Stimulated activated CD8-positive, alpha-beta memory T cell treated with anti-CD3 and anti-CD28 coated beads, Interleukin-12 subunit alpha, Interleukin-12 subunit beta, amount 100 ng/mL, for 4 hours (primary cell): ENCODE measurements at places on chromosomes 1 and 21.
A peak's percentile ranks its signal among the peaks of the same experiment; 100 is the strongest.

GRCh38 chr1:21845646-21846641, 33.9 kb downstream of the LDLRAD2 start:
- DNase-seq = no peak

- no peak for DNase-seq
Observed at GRCh38 chr1:149844650-149845255, 54.6 kb upstream of the BOLA1 start.

GRCh38 chr1:100806601-100807000, 87.1 kb downstream of the VCAM1 start:
- no peak for DNase-seq

DNA sequence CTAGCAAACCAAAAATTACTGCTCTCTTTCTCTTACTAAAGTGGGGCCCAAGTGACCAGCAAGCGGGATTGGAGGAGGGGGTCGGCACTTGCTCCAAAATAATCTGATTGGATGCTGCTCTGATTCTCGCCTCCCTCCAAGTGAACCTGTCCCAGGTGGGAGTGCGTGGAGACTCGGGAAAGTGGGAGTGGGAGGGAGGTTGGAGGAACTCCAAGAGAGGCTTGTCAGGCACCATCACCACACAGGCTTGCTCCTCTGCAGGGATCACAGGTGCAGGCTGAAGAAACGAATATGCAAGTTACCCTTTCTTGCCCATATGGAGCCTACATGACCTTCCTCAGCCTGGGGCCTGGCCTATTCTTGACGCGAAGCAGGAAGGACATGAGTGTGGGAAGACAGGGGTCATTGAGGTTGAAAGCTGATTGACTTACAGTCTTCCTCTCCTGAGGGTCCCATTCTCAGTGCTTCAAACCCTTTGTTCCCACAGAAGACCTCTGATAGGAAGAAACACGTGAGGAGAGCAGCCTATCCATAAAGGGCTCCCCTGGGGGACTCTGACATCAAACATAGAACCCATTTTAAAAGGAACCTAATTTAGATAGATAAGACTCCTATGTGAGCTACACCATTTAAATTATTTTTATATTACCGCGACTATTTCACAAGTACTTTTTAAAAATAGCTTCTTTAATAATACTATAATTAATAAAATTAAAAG, 14.2 kb downstream of the RGS8 start:
- DNase-seq = no peak

DNA sequence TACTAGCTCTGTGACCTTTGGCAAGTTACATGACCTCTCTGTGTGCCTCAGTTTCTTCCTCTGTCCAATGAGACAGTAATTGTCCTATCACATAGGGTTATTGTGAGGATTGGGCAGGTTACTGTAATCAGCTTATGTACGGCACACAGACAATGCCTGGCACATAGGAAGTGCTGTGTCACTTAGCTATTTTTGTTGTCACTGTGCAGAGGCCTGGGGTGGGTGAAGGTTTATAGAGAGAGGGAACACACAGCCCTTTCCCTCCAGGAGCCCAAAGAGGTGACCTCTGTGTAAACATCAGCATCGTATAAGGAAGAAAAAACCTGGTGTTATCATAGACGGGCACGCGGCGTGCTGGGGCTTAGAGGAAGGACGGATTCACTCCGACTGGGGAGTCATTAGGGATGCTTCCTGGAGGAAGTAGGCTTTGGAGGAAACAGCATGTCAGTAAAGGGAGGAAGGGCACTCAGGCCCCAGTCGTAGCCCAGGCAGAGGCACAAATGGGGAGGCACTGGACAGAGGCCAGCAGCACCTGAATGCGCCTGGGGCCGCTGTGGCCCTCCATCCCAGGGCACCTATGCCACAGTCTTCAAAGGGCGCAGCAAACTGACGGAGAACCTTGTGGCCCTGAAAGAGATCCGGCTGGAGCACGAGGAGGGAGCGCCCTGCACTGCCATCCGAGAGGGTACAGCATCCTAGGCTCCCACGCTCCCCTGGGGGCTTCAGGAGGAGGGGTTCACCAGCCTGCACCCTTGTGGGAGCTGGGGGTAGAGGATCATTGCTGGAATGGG, 21.2 kb downstream of the CDK18 start:
- DNase-seq = no peak

DNA sequence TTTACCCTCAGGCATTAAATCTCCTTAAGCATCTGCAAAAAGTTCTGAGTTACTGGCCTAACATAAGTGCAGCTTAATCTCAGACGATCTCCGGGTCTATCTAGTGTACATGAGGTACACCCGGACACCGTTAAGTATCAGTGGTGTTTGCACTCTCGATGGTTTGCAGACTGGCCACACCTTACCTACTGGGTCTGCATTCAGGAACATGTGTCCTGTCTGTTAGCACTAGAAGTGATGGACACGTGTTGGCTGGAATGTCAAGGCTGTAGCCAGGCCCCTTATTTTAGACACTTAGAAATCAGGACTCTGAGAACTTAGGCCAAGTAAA, 783 bp upstream of the AGL start:
- no peak for DNase-seq

DNA sequence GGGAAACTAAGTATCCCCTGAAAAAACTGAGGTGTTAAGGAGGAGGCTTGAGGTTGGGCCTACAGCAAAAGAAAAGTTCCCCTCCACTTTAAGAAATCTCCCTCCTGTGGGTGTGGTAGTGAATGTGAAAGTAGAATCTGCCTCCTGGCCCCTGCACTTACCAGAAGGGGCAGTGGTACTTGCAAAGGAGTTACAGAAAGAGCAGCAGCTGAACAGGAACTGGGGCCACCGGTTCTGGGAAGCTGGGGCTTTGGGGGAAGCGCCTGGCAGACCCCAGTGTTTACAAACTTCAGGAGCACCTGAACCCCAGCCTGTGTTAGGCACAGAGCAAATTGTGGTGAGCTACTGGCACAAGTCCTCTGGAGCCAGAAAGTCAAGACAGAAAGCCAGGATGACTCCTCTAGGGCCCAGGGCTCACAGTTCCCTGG, 250.2 kb upstream of the FGGY start:
- peak; percentile 13 for DNase-seq

DNA sequence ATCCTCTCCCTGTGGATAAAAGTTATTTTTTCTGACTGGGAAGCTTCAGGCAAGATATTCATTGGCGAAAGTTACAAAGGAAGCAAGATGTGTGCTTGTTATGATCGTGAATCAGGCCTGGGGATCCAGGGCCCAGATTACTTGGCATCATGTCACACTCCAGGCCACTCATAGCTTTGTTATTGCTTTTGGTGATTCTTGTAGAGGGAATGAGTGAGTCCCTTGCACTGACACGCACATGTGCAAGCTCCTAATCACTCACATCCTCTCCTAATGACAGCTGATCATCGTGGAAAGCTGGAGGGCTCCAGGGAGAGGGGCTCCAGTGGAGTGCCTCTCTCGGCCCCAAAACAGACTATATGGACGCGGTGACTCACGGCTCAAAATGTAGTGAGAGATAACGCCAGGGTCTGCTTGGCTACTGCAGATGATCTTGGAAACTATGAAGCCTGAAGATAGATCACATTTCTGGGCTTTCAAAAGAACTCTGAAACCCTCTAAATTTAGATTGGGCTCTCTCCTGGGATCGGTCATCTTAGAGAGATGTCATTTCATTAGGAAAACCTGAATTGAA, 481.1 kb upstream of the USP24 start:
- no peak for DNase-seq

DNA sequence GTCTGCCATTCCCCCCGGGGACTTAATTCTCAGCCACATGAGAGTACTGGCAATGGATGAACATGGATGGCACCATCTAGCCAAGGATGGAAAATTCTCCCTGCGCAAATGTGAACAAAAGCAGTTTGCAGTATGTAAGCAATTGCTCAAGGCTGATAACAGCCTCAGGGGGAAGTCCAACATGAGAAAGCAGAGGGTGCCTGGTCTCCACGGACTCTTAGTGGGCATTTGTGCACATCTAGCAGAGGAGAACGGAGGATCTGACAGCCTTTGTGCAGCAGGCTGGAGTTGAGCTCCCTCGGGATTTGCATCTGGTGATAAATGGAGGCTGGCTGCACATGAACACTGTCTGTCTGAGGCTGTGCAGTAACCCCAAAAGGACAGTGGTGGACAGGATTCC, 13.9 kb upstream of the OLIG1 start:
- no peak for DNase-seq

GRCh38 chr1:29310616-29311180, 74.4 kb downstream of the PTPRU start:
- no peak for DNase-seq

DNA sequence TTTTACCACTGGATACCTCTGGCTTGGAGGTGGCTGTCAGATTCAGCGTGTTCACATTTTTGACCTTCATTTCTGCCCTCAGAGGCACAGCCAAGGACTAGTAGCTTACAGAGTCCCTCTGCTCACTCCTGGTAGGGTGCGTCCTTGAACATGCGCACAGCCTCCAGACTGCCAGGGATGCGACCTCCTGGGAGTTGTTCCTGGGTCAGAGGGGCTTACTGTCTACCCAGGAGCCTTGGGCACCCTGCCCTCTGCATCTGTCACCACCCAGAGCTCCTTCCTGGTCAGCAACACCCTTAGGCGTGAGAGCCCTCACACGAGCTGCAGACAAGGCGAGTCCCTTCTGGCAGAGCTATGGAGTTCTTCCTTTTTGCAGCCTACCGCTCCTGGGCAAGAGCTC, 1.7 kb downstream of the SLX9 start:
- no peak for DNase-seq

GRCh38 chr1:44366371-44366975, 11.4 kb upstream of the ERI3 start:
- no peak for DNase-seq

- DNase-seq = no peak
Observed at GRCh38 chr1:56286506-56286905, 292.9 kb downstream of the PLPP3 start.

DNA sequence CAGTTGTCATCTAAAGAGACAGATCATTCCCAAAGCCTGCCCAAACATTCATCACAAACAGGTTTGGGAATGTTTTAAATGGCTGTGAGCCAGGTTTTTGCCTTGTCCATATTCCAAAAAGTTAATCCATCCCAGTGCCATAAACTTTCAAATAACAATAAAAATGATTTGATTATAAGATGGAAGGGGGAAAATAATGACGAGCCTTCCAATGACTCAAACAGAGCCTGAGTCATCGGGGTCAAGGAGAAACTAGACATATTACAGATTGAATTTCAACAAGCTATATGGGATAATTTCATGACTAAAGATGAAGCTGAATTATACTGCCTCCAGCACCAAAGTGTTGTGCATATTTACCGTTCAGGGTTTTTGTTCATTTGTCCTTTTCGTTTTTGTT, 195.8 kb upstream of the PKN2 start:
- no peak for DNase-seq

DNA sequence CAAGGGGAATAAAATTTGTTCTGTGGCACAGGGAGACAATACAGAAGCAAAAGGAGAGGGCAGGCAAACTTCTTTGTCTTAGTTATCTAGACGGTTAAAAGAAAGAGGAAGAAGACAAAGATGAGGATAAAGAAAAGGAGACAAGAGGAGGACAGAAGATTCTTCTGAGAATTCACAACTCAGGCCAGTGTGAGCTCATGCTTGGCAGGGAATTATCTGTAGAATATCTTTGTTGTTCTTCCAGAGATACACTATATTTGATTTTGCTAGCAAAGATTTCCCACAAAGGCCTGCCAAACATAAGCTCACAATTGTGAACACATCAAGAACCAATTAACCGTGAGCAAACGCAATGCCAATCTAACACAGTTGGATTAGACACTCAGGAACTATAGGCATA, 21.4 kb downstream of the SLC16A1 start:
- DNase-seq = no peak

DNA sequence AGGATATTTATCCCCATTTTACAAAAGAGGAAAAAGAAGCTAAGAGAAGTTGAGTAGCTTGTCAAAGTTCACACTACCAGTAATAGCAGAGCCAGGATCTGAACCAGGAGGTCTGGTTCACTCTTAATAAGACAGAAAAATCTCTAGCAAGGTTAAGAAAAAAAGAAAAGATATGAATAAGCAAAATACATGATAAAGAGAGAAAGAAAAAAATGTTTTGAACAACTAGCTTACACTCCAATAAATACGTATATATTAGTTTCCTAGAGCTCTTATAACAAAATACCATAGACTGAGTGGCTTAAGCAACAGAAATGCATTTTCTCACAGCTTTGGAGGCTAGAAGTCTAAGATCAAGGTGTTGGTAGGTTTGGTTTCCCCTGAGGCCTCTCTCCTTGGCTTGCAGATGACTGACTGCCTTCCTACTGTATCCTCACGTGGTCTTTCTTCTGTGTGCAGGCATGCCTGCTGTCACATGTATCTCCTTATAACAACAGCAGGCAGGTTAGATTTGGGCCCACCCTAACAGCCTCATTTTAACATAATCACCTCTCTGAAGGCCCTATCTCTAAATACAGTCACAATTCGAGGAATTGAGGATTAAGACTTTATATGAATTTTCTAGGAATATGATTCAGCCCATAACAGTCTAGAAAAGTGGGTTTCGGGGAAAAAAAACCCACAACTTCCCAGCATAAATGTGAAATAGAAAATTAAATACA, 60.4 kb downstream of the LEPR start:
- no peak for DNase-seq

GRCh38 chr21:45596704-45597318, 46.7 kb upstream of the PCBP3 start:
- peak; percentile 63 for DNase-seq

GRCh38 chr1:174743654-174744561, 255.8 kb upstream of the CACYBP start:
- no peak for DNase-seq

- no peak for DNase-seq
Observed at GRCh38 chr1:3821004-3821403, 24.7 kb upstream of the LRRC47 start.

DNA sequence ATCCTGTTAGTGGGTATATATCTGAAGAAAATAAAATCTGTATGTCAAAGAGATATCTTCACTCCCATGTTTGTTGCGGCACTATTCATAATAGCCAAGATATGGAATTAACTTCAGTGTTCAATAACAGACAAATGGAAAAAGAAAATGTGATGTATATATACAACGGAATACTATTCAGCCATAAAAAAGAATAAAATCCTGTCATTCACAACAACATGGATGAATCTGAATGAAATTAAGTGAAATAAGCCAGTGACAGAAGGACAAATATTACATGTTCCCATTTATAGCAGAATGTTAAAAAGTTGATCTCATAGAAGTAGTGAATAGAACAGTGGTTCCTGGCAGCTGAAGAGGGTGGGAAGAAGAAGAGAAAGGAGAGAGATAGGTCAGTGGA, 239.1 kb upstream of the RUNX1 start:
- no peak for DNase-seq

GRCh38 chr1:113999799-114000198, 20.5 kb downstream of the OLFML3 start:
- DNase-seq = no peak

DNA sequence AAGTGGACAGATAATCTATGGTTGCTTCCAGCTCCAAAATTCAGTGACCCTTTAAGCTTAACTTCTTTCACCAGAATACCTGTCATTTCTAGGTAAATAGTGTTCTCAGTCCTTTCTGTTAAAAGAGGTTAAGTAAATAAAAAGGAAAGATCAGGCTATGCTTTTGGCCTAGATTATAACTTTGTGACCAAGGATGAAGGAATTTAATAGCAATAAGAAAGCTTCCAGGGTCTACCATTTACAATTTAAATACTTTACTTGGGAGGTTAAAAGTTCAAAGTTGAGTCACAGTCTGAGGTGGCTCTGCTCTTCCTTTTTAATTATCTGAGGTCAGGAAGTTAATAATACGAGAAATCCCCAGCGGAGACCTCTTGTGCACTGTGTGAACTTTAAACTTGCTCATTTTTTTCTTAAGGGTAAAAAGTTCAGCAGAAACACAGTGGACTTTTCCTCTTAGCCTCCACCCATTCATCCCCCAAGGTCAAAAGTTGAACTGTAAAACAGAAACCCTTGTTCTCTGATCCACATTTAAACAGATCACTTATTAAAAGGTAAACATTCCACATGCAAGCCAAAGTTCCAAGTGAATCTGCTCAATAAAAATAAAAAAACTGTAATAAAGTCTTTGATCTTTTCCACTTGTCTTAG, 187.1 kb downstream of the NRIP1 start:
- no peak for DNase-seq
